Natural killer cell (primary cell): ENCODE measurements at places on chromosomes 7 and 10. TPM values are rescaled to one million over a fixed set of nuclear protein-coding genes. Genes with fewer than 3 reads are reported as not detected.

- no peak overlapping the region for H3K27ac ChIP-seq
- no peak for DNase-seq
- no peaks in the 10 kb centered on the region for H3K27me3 ChIP-seq
- H3K4me1 ChIP-seq: no peaks in the 10 kb centered on the region
These were observed 516.7 kb downstream of the ADRA2A start for GRCh38 chr10:111593578-111593977.

- DNase-seq: no peak
- H3K4me3 ChIP-seq: peak overlapping the region; percentile 4
- no peak overlapping the region for H3K27ac ChIP-seq
- peaks cover 59% of the 10 kb centered on the region for H3K27me3 ChIP-seq
- no peaks in the 10 kb centered on the region for H3K36me3 ChIP-seq
These were observed 619 bp upstream of the HOXA6 start for GRCh38 chr7:27148031-27148755.

DNA sequence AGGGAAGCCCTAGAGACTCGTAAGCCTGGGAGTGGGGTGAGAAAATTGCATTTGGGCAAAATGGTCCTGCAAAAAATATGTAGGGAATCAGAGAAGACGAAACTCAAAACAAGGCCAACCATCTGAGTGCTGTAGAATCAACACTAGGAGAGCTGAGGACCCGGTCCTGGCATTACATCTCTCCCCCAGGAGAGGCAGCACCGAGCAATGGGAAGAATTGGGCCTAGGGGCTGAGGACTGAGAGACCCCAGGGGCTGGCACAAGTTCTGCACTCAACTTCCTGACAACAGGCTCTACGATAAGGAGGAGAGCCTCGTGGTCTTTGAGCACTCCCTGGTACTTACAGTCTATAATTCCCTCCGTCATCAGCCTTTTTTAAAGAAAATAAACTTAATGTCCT lies 47.6 kb downstream of the BPGM start:
- no peaks in the 10 kb centered on the region for H3K36me3 ChIP-seq
- peaks cover 3% of the 10 kb centered on the region for H3K27me3 ChIP-seq
- H3K4me3 ChIP-seq: no peak overlapping the region
- H3K4me1 ChIP-seq: no peaks in the 10 kb centered on the region
- no peak for DNase-seq

- H3K4me1 ChIP-seq: no peaks in the 10 kb centered on the region
- no peak overlapping the region for H3K4me3 ChIP-seq
- no peak overlapping the region for H3K27ac ChIP-seq
These were observed 252.6 kb upstream of the IGFBP3 start for GRCh38 chr7:46173476-46174195.

- H3K4me3 ChIP-seq: no peak overlapping the region
- H3K36me3 ChIP-seq: no peaks in the 10 kb centered on the region
- DNase-seq: no peak
- H3K27ac ChIP-seq: no peak overlapping the region
- no peaks in the 10 kb centered on the region for H3K4me1 ChIP-seq
These were observed 17.2 kb upstream of the MNX1 start for GRCh38 chr7:157027568-157028198.

GRCh38 chr10:58264780-58265179 lies 2.9 kb downstream of the IPMK start:
- no peaks in the 10 kb centered on the region for H3K27me3 ChIP-seq
- peaks cover 21% of the 10 kb centered on the region for H3K4me1 ChIP-seq
- no peaks in the 10 kb centered on the region for H3K36me3 ChIP-seq
- no peak overlapping the region for H3K27ac ChIP-seq

DNA sequence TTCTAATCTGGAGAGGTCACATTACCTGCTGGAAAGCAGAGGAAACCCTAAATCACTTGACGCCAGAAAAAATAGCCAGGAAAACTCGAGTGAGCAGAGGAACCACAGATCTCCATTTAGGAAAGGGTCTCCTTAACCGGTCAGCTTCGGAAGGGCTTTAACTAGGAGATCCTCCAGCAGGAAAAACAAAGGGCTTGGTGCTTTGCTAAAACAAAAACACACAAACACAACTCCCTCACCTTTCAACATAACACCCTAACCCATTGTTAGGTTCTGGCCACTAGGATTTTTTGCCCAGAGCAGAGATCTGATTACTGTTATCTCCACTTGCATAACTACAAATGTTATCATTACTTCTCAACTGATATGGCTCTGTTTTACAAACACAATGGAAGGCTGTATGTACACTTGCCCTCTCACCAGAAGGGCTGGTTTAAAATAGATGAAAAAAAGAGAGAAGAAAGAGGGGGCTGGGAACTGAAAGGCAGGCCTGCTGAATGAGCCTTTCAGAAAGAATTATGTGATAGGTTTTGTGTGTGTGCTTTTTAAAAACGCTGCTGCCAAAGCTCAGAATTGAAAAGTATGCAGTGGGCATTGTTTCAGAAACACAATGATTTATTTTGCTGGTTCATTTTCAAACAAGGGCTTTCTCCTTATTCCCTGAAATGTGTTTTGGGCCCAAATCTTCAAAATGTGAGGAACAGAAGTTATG lies 161.5 kb downstream of the FGFR2 start:
- H3K4me3 ChIP-seq: no peak overlapping the region
- DNase-seq: no peak
- H3K36me3 ChIP-seq: no peaks in the 10 kb centered on the region

The OPN1SW gene
- total RNA-seq: not detected

The ZNF853 gene
- total RNA-seq: 9.7 TPM

The TFR2 gene
- 9.8 TPM for total RNA-seq

The CREB5 gene
- 0.52 TPM for total RNA-seq

The HTRA1 gene
- not detected for total RNA-seq

The SPDYE8 gene
- total RNA-seq: not detected
